ENCODE measurements at places on chromosomes 6 and 20.

DNA sequence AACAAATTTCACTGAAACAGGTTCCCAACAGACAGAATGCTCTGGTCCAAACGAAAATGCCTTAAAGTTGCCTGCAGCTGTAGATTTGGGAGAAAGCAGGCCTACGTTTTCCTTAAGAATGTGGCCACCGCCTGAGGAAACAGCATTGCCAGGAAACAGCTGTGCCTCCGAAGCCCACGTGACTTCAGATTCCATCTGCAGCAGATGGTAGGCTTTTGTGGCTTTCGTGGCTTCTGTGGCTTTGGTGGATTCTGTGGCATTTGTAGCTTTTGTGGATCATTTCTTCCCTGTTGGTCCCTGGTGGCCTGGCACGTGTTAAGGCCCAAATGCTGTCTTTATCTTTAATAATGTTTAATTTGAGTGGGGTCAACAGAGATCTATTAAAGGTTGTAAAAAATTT, 222.9 kb downstream of the TTLL2 start:
- DNase-seq = no peak

DNA sequence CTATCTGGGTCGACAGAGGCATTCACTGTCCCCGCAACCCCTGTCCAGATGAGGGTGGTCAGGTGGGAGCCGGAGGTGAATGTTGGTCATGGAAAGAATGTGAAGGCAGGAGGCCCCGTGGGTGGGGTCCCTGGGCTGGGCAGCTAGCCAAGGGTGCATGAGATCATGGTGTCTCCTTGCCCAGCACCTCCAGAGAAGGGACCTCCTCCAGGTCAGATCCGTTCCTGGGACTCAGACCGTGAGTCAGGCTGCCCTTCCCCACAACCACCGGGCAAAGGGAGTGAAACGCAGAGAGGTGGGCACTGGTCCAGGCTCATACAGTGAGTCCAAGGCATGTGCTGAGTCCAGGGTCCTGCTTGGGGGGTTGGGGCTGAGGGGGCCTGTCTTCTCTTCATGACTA, 3.5 kb downstream of the FOXS1 start:
- DNase-seq = peak; percentile 75

DNA sequence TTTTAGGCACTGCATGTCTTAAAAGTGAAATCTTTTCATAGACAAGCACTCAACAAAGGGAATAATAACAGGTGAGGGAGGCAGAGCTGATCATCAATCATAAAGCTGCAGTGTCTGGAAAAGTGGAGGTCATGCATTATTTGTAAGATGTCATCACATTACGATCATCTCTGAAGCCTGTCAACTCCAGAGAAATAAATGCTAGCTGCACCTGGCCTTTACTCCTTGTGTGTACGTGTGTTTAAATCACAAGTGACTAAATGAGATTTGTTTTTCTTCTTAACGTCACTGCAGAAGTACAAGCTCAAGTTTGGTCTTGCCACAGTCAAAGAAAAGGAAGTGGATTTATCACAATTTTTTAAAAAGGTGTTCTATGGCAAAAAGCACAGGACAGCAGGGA, 275.5 kb upstream of the SGK1 start:
- DNase-seq = no peak

- no peak for DNase-seq
Measured at GRCh38 chr20:53379833-53380120, 213.9 kb downstream of the ZNF217 start.

GRCh38 chr6:16184551-16184950, 53.8 kb upstream of the GMPR start:
- DNase-seq = no peak

GRCh38 chr20:63698739-63699465, 2.5 kb downstream of the TNFRSF6B start:
- DNase-seq = peak; percentile 92

- DNase-seq = no peak
Measured at GRCh38 chr20:21513181-21513663, 642 bp downstream of the NKX2-2 start.

- DNase-seq = no peak
Measured at GRCh38 chr6:14766391-14766994, 479.4 kb upstream of the JARID2 start.

DNA sequence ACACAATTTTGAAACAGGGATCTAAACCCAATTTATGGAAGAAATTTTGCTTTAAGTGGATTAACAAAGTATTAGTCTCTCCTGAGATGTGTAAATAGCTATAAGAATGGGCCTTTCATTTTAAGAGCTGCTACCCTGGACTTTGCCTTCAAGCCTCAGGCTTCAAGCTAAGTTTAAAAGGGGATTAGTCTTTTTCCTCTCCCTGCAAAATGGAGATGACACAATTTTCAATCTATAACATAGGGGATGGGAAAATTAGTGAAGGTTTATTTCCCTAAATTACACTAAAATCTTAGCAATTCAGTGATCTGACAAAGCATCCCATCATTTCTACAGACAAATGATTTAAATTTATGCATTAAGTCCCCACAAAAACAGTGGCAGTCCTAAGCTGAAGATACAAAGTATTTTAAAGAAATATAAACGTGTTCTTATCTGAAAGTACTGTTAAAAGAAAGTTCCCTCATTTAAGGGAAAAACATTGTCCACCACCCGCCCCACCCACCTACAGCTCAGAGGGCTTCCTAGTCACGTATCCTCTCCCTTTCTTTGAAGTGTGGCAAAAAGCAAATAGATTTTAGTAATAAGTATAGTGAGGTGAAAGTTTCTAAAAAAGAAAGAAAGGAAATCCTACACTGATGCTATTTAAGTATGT, 14.5 kb downstream of the ARHGAP18 start:
- DNase-seq = no peak

DNA sequence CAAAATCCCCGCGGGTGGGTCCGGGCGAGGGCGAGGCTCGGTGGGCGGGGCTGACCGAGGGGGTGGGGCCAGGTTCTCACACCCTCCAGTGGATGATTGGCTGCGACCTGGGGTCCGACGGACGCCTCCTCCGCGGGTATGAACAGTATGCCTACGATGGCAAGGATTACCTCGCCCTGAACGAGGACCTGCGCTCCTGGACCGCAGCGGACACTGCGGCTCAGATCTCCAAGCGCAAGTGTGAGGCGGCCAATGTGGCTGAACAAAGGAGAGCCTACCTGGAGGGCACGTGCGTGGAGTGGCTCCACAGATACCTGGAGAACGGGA, 809 bp downstream of the HLA-G start:
- no peak for DNase-seq

DNA sequence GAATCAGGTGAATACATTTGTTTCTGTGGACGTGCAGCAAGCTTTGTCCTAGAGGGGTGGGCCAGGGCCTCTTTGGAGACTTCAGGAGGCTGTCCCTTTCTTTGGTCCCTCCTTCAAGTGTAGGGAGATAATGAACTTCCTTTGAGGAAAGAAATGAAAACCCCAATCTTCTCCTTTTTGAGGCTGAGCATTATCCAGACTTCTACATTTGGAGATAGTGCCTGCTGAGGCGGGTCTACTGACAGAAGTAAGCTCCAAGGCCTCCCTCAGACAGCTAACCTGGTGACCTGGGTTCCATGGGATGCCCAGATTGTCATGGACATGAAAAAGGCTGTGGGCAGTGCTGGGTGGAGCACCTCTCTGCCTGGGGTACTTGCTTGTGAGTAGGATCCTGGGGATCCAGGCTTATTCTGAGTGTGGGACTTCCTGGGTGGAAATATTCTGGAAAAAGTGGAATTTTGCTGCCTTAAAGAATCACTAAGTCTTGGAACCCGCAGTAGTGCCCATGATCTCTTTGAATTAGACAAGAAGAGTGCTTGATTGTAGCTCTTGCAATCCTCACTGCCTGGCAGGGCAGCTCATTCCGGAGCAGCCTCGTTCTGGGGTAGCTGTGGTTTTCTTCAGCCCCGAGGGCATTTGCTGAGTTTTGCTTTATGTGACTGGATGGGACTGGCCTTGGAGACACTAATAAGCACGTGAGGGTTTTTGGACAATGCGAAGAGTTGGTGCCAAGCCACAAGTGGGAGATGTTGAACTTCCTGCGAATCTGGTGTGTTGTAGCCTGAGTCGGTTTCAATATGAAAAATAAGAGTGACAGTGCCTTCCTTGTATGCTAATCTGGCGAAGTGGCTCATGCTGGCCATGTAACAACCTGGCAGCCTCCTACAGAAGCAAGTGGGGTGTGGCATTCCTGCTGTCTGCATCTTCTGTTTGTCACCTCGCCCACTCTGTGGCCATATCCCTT, 28.1 kb downstream of the SNRNP48 start:
- peak; percentile 85 for DNase-seq

GRCh38 chr6:132695773-132696172, 18.1 kb downstream of the VNN1 start:
- DNase-seq = no peak

DNA sequence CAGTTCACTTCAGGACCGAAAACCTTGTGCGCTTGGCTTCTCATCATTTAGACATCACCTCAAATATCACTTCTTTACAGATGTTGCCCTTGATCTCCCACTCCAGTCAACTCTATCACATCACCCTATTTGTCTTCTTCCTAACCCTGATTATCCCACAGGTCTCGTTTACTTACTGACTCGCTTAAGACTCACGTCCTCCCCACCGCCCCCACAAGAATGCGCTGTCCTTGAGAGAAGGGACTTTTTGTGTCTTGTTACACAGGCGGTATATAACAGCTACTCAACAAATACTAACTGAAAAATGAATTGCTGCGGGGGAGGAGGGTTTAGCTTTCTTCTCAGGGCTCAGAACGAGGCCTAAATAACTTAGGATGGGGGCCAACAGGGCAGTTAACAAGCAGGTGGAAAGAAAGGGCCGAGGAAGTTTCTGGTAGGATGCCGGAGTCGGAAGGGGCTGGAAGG, 527 bp downstream of the TOMM34 start:
- DNase-seq = peak; percentile 68

- DNase-seq = peak; percentile 51
Measured at GRCh38 chr6:104682722-104683643, 176.7 kb downstream of the HACE1 start.

DNA sequence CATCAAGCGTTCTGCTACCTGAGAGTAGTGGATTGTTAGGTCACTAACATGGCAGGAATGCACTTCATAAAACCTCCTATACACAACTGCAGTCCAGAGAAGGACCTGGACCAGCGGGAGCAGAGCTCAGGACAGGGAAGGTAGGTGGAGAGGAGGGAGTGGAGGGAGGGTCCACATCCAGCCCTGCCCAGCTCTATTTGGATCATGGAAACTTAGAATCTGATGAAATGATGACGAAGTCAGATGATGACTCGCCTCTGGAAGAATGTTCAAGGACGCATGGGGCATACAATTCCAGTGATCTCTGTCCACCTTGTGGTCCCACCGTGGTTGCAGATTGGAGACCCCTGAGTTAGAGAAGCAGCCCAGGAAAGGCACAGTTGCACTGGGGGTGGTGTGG, 68.8 kb downstream of the CLIC5 start:
- peak; percentile 34 for DNase-seq

DNA sequence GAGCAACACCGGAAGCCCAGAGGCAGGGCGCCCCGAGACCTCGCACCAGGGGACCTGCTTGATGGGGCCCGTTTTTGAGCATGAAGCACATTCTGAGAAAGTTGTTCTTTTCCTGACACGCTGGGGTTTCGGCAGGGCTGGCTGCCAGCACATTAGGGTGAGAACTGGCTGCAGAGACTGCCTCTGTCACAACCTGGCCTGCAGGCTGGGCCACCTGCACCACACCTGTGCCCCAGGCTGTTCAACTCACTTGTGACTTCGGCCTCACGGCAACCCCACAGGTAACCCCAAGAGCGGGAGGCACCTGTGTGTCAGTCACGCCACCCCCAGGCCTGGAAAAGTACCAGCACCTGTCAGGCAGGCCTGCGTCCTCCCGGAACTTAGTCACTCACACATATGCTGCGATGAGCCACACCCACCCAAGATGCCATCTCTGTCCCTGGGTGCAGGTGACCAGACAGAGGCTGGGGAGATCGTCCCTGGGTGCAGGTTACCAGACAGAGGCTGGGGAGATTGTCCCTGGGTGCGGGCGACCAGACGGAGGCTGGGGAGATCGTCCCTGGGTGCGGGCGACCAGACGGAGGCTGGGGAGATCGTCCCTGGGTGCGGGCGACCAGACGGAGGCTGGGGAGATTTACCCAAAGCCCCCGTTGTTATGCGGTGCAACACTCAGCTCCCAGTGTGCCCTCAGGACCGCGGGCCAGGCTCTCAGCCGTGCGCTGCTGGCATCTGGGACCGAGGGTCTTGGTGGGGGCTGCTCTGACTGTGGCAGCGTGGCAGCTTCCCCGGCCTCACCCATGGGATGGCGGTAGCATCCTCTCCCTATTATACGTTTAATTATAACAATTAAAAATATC, 82.5 kb upstream of the BHLHE23 start:
- no peak for DNase-seq

DNA sequence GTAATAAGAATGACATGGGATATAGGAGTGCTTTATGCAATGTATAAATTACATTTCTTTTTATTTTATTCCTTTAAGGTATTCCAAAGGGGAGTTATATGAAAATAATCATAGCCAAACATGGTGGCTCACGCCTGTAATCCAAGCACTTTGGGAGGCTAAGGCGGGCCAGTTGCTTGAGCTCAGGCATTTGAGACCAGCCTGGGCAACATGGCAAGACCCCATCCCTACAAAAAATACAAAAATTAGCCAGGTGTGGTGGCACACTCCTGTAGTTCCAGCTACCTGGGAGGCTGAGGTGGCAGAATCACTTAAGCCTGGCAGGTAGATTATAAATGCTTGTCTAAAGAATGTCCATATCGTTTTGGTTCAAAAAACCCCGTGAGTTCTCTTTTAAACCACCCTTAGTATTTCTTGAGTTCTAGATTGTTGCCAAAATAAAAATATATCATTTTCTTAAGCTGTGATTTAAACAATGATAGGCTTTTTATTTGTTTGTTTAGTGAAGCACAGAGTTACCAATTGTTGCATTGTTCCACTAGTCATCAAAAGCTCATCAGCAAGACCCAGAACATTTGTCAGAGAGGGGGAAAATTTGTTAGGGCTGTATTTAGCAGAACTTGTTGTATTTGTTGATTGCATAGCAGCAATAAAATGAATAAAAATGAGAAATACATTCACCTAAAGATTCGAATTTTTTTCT, 146.2 kb downstream of the KHDC1L start:
- no peak for DNase-seq

GRCh38 chr6:99397287-99397686, 3.3 kb upstream of the COQ3 start:
- DNase-seq = no peak

DNA sequence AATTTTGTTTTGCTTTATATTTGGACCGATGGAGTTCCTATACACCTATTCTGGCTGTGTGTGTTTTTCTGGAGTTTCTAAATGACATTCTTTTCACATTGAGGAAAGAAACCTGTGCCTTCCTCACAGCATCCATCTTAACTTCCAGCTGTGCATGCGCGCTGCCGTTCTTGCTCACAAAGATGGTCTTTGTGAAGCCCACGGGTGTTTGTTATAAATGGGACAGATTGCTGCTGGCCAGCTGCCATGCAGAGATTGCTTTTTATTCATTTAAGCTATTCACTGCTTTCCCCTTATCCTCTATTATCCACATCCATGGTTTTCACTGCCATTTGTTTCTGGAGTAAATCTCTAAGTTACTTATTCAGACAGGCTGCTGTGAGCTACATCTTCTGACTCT, 54.2 kb downstream of the SYNDIG1 start:
- no peak for DNase-seq

- no peak for DNase-seq
Measured at GRCh38 chr6:150694889-150695288, 95.2 kb downstream of the PLEKHG1 start.
